ENCODE measurements at places on chromosomes 3 and 15. TPM values are rescaled to one million over a fixed set of nuclear protein-coding genes. Genes with fewer than 3 reads are reported as not detected.

DNA sequence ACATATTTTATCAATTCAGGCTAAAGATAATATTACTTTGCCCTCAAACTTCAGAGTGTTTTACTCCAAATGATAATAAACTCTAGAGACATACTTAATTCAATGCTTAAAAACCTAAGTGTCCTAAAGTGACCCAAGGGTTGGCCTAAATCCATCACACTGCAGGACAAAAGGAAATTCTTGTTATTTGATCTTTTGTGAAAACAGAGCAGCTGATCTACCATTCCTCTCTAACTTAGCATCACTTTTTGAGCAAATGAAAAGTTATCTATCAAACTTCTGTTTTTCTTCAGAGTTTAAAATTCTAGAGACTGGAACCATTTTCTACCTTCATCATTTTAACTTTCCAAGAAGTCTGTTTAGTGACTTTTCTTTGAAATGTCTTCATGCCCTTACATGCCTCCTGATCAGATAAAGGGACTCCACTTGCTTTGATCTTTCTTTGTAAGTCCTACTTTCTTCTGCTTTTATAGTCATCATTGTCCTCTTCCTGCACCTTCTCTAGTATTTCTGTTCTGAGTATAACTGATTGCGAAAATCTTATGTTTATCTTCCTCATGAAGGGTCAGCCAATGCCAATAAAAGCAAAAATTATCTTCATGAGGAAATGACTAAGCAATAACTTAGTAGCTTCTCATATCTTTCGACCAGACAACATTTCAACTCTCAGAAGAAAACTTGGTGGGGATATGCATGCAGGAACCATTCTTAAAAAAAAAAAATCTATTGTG, 378.7 kb upstream of the TGFBR2 start:
- no peak for DNase-seq

DNA sequence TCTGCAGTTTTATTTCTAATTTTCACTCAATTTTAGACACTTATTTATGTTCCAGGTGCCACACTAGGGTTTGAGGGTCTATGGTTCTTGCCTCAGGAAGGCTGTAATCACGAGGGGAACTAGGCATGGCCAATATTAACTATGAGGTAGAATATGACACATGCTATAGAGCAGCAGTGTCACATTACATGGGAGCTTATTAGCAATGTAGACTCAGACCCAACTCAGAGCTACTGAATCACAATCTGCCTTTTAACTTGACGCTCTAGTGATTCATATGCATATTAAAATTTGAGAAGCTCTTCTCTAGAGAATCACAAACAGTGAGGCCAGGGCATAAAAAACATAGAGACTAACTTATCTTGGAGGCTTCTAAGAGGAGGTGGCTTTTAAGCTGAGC, 32.8 kb upstream of the MRPL3 start:
- no peak for DNase-seq

GRCh38 chr15:71043373-71043772, 71.9 kb upstream of the THSD4 start:
- DNase-seq, result peak; percentile 23

DNA sequence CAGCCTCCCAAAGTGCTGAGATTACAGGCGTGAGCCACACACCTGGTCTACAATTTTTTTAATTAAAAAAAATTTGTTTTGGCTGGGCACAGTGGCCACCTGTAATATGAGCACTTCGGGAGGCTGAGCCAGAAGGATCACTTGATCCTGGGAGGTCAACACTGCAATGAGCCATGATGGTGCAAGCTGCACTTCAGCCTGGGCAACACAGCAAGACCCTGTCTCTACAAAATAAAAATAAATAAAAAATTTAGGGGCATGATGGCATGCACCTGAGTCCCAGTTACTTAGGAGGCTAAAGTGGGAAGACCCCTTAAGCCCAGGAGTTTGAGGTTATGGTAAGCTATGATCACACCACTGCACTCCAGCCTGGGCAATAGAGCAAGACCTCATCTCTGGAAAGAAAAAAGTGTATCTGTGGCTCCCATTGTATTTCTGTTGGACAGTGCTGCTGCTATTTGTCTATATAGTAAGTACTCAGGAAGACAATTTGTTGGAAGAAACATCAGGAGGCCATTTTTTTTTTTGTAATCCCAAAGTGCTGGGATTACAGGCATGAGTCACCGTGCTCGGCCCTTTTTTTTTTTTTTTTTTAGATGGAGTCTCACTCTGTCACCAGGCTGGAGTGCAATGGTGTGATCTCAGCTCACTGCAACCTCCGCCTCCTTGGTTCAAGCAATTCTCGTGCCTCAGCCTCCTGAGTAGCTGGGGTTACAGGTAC, 27.5 kb upstream of the SH3BP5 start:
- no peak for DNase-seq

DNA sequence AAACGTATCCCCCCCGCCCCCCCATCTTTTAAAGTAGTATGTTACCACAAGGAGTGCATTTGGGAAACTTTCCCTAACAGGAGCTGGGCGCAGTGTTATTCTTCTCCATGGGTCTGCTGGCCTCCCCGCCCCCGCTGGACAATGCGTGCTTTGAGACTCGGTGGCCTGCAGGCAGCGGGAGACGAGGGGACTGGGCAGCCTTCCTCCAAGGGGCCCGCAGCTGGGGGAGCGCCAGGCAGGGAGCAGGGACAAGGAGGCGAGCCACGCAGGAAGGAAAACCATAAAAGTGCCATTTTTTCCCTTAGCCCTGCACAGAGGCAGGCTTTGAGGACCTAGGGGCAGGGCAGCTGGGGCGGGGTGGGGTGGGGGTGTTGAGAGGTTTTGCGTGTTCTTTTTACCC, 14.1 kb downstream of the SOX2 start:
- DNase-seq, result no peak

GRCh38 chr3:139122221-139122581, 77.5 kb upstream of the PRR23C start:
- DNase-seq, result no peak

DNA sequence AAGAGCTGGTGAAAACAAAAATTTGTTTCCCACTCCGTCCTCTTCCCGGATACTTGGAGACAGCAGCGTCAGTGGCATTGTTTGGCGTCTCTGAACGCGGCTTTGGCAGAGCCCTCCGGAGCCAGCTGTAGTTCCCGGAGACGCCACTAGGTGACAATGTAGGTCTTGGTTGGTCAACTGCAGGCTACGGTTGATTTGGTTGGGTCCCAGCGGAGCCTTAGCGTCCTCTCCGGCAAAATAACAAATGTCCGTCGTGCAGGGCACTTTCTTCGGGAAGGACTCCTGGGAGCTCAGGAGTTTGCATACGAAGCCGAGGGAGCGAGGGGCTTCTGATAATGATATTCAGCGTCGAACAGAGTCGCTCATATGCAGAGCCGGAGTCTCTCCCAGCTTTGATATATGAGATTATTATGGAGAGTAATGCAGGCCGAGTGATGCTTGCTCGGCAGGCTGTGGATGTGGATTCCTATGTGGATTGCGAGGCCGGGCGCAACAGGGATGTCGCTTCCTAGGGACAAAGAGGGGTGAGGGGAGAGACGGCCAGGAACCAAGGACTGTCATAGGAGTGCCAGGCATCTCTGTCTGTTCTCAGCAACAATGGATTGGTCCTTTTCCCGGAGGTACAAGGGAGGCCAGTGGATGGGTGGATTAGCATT, 74.8 kb downstream of the IL20RB start:
- peak; percentile 83 for DNase-seq

The KLHL40 gene
- not detected for total RNA-seq
